ENCODE measurements at places on chromosomes 3 and 15.
A peak's percentile ranks its signal among the peaks of the same experiment; 100 is the strongest.

DNA sequence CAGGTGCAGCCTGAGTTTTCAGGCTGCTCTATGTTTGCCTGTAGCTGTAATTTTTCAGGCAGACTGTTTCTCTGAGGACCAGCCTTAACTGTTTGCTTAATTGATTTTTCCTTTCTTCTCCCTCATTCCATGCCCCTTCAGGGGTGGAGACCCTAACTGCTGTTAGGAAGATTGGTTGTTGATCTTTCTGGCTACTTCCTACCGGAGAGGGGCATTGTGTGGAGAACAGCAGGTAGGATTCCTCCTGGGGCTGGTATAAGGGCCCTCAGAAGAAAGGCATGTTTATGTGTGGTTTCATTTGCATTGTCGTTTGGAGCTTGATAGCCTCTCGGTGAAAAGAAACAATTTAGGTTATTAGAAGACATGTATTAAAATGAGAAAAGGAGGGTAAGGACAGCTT, 56.9 kb upstream of the GOLGA6L2 start:
- no peak for DNase-seq

DNA sequence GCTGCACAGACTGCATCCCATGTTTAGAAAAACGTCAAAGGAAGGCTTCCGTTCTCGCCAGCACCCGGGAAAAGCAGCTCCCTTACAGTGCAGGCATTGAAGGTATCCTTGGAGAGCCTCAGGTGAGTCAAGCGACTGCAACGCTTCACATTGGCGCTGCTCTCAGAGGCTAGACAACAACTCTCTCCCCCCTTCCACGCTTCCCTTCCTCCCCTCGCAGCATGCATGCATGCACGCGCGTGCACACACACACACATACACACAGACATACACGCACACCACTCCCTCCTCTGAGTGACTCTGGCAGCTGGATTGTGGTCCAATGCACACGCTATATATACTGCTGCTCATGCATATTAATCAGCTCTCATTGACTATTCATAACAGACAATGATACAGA, 191.1 kb downstream of the PDZRN3 start:
- no peak for DNase-seq

DNA sequence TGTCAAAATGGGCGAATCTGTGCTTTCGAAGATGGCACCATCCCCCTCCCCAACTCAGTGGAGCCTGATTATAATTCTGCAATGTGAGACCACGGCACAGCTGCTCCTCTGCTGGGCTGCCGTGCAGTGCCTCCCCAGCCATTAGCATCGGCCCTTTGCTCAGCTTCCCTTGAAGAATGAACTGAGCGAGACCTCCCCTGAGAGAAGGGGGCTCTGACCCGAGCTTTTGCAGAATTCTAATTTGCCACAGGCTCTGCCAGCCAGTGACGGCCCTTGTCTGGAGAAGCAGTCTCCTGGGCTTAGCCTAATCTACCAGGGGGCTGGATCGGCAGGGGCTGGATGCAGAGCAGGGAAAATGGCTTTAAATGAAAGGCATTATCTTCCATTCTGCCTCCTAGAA, 57.2 kb downstream of the GLDN start:
- no peak for DNase-seq

- DNase-seq = no peak
Measured at GRCh38 chr3:98901119-98901391, 440 bp downstream of the DCBLD2 start.

- DNase-seq = no peak
Measured at GRCh38 chr15:91625506-91625905, 228.0 kb upstream of the SLCO3A1 start.

- no peak for DNase-seq
Measured at GRCh38 chr3:151171145-151171757, 31.8 kb downstream of the GPR171 start.

GRCh38 chr3:133744241-133744640, 2.0 kb upstream of the TF start:
- DNase-seq = no peak

DNA sequence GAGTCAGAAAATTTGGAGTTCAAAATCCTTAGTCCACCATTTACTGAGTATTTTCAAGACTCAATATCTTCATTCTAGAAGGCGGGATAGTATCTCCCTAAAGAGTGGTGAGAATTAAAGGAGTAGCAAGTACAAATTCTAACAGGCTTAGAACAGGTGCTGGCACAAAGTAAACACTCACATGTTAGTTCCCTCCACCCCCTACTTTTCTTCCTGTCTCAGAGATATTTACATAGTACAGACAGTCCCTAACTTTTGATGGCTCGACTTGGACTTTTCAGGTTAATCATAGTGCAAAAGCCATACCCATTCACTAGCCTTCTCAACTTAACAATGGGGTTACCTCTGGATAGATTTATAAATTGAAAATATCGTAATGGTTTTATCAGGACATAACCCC, 476.2 kb upstream of the RASGRP1 start:
- DNase-seq = no peak

DNA sequence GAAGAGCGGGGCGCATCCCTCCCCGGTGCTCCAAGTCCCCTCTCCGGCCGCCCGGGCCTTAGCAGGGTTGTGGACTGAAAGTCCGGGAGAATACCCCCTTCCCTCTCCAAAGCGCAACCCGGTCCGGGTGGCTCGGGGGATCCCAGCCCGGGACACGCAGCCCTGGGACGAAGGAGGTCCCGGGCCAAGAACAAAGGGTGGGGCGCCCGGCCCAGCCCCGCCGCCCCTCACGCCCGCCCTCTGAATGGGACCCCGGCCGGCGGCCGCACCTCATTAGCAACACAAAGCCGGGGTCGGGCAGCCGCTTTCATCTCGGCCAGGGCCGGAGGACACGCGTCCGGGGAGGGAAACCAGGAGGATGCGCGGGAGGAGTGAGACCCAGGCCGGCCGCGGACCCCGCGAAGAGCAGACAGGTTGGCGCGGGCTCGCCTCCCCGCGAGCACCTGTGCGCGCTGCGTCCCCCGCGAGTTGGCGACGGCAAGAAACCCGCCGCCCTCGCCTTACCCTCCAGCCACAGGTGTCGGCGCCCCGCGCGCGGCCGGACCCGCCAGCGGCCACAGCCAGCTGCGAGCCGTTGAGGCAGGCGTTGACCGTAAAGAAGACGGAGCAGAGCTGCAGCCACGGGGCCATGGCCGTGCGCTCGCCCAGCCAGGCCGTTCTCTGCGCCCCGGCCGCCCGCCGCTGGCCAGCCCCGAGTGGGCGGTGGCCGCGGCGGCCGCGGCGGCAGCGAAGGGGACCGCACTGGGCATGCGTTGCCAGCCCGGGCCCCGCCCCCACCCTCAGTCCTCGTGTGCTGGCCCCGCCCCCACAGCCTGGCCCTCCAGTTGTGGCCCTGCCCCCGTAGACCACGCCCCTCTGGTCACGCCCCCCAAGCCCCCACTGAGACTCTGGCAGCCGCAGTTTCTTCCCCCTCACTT, at the start of gene IL17RD:
TSS of gene IL17RD (minus strand) at position 697 of the 917 bp plus-strand sequence. CDS start at position 630, 67 bp downstream.
- no peak for DNase-seq

DNA sequence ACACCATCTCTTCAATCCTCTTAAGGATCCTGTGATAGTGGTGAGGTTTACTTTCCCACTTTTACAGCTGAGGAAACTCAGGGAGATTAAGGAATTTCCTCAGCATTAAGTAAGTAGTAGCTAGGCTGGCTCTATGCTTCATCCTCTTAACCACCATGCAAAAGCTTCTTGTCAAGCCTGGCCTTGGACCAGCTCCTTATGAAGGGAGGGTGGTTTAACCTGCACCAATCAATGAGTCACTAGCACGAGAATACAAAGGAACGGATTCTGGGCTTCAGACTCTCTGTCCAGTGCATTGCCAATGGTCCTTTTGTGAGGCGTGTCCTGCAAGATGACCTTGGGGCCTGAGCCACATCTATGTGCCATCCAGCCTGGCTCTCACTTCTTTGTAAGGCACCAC, 202.0 kb upstream of the CFAP20DC start:
- no peak for DNase-seq

GRCh38 chr3:159761848-159762635, 226.6 kb upstream of the IL12A start:
- no peak for DNase-seq

- no peak for DNase-seq
Measured at GRCh38 chr3:5214352-5214751, 26.8 kb downstream of the EDEM1 start.

GRCh38 chr15:31062911-31063310, 38.6 kb downstream of the TRPM1 start:
- no peak for DNase-seq

GRCh38 chr15:64816452-64816851, 9.0 kb downstream of the PIF1 start:
- no peak for DNase-seq

GRCh38 chr15:36951731-36952247, 148.6 kb downstream of the MEIS2 start:
- DNase-seq = no peak

GRCh38 chr3:150602426-150603152, 532 bp upstream of the SELENOT start:
- DNase-seq = no peak

DNA sequence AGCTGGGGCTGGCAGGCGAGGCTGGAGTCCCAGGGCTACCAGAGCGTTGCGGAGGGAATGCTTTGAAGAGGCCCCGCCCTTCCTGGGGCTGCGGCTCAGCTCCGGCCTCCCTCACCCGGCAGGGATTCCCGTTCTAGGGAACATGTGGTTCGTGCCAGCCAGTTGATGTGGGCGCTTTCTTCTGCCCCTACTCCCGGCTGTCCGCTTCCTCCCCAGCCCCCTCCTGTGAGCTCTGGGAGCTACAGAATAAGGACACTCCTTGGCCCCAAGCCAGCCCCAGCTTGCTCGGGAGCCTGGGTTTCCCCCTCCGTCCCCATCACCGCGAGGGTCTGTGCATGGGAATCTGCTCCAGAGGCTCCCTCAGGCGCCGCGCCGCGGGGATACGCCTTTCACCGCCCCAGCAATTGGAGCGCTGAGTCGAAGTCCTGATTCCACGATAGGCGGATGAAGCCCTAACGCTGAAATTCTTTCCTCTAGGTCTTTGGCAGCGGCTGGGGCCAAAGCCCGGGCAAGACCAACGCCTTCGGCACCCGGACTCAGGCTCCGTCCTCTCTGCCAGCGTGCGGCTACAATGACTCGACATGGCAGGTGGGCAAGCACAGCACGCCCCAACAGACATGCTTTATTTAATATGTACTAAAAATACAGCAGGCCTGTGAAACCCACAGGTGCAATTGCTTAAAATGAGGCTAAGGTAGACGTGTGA, 69.5 kb downstream of the KLF15 start:
- no peak for DNase-seq

DNA sequence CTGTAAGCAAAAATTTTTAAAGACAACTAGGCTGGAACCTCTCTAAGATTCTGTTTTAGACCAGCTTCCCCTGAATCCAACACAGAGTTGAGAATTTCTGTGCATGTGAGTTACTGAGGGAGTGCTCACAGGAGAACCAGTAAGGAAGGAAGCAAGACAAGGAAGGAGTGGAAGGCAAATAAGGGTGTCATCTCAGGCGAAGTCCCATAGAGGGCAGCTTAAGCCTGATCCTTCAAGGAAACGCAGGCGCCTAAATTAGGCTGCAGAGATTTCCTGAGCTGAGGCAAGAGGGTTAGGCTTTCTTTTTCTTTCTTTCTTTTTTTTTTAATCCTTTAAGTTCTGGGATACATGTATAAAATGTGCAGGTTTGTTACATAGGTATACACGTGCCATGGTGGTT, 36.2 kb upstream of the COL6A6 start:
- no peak for DNase-seq

DNA sequence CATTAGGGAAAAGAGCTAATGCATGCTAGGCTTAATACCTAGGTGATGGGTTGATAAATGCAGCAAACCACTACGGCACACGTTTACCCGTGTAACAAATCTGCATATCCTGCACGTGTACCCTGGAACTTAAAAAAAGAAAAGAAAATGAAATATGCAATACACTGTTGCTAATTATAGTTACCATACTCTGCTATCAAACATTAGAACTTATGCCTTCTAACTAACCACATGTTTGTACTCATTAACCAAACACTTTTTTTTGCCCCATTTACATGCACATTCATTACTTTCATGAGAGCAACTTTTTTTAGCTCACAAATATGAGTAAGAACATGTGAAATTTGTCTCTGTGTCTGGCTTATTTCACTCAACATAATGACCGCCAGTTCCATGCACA, 253.1 kb downstream of the CGGBP1 start:
- DNase-seq = no peak

DNA sequence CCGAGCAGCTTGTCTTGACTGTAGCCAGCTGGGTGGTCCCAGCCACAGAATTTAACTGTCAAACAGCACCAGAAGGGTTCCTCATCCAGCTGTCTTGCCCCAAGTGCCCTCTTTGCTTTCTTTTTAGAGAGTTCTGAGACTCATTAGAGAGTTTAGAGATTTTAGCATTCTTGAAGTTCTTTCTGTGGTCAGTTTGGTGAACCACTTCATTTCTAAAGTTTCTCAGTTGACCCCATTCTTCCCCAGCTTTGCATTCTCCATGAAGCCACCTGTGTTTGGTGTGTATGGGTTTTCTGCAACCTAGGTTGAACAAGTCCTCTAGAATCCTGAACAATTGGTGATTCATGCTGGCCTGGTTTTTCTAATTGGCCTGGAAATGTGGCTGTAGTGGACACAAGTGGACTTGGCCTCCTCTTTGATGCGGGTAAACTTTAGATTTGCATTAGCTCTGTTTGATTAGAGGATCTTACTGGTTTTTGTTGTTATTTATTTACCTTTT, 33.7 kb downstream of the FLNB start:
- DNase-seq = no peak

- DNase-seq = no peak
Measured at GRCh38 chr3:30576946-30577345, 29.5 kb upstream of the TGFBR2 start.

DNA sequence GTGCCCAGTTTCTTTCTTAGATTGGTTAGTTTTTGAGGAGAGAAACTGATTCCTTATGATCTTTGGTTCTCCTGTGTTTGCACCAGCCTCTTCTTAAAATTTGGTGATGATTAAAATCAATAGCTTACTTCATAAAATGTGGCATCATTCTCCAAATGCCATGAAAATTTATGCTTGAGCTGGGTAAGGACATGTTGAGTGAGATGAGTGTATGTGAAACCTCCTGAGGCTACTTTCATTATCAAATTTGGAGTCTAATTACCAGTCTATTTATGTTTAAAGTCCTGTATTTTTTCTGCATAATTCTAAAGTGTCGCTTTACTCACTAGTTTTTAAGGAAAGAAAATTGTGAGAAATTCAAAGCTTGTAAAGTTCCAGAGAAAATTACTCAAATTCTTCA, 102.1 kb downstream of the DIPK2A start:
- no peak for DNase-seq

DNA sequence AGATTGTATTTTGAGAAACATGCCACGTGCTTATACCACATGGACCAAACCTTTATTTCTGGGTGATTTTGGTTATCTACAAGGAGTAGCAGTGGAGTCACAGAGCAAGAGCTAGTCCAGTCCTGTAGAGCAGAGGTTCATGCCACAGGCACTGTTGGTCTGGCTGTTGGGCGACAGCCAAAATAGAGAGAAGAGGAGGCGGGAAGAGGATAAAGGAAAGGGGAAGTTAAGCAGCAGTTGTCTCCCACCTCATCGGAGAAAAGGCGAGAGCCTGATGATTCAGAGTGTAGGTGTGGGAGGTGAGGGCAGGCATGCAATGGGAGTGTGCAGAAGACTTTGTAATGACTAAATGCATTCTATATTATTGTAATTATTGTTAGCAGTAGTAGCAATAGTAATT, 237.5 kb upstream of the ROPN1 start:
- DNase-seq = no peak

- DNase-seq = no peak
Measured at GRCh38 chr15:73344056-73344455, 24.7 kb downstream of the HCN4 start.

GRCh38 chr3:63900010-63900409, 12.2 kb downstream of the SCAANT1 start:
- no peak for DNase-seq

- no peak for DNase-seq
Measured at GRCh38 chr3:117656391-117656790, 946.8 kb downstream of the TUSC7 start.

GRCh38 chr3:159726231-159726964, 262.2 kb upstream of the IL12A start:
- peak; percentile 89 for DNase-seq

Data from keratinocyte (primary cell).